ENCODE measurements at places on chromosomes 16 and 17.
A peak's percentile ranks its signal among the peaks of the same experiment; 100 is the strongest.

DNA sequence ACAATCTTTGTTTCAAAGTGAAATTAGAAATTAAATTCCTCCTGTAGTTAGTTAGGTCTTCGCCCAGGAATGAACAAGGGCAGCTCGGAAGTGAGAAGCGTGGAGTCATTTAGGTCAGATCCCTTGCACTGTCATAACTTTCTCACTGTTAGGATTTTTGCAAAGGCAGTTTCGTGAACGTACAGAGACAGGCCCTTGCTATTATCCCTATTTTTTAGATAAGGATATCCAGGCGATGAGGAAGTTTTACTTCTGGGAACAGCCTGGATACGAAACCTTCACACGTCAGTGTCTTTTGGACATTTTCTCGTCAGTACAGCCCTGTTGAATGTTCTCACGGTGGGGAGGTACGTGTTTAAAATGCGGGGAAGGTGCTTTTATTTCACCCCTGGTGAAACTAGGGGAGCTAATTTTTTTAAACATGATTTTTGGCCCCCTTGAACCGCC is 318 bp upstream of the RBL2 start:
- DNase-seq: no peak

- DNase-seq: peak; percentile 42
Measured at GRCh38 chr17:75487351-75488070, 27.8 kb downstream of the CASKIN2 start.

GRCh38 chr16:66904428-66904845 is 14.2 kb downstream of the CDH16 start:
- DNase-seq: no peak

DNA sequence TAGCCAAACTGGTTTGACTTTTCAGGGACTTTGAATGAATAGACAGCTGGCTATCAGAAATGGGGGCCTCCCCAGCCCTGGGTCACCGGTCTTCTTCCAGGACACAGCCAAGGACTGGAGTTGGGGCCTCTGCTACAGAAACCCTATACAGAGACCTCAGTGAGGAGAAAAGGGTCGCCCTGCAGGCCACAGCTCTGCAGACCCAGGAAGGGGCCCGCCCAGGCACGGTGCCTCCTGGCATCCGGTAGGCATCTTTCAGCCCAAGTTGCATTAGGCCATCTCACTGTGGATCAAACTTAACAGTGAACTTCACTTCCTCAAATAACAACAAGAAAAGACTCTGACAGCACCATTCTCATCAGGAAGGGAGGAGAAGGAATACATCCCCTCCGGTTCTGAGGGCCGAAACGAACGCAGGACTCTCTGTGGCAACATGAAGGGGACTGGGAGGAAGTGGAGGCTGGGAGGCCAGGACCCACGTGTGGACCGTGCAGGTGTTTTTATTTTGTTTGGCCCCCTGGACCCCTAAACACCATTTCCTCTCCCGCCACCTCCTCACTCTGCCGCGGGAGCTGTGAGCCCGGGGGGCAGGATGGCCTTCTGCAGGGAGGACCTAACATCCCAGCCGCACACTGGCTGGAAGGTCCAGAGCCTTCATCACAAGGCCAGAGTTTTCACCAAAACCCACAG is 7.2 kb downstream of the SLC38A10 start:
- peak; percentile 12 for DNase-seq

DNA sequence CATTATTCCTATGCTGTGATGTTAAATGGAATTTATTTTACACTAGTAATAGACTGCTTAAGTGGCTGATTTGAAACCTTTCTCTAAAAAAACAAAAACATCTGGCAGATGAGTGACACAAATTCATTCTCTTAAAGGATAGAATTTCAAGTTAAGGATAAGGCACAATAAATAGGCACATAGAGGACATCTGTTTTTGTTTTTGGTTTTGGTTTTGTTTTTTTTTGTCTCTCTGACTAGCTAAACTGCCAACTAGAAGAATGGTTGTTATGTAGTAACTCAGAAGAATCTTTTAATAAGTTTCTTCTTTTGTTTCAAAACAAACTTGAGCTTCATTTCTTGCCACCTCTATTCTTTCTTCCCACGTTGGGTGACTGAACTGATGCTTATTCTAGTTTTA is 5.1 kb upstream of the VPS4A start:
- DNase-seq: no peak

- no peak for DNase-seq
Measured at GRCh38 chr17:33798308-33798707, 456.8 kb upstream of the CCL2 start.

GRCh38 chr16:11045441-11045840 is 101.1 kb downstream of the CLEC16A start:
- DNase-seq: no peak

- peak; percentile 64 for DNase-seq
Measured at GRCh38 chr17:63445954-63446752, at the start of gene CYB561. Gene CYB561, minus strand, starts transcription at chr17:63446306. Its CDS starts 8,759 bp downstream, at chr17:63437547.

GRCh38 chr17:69744512-69745070 is 330.1 kb downstream of the MAP2K6 start:
- DNase-seq: no peak

DNA sequence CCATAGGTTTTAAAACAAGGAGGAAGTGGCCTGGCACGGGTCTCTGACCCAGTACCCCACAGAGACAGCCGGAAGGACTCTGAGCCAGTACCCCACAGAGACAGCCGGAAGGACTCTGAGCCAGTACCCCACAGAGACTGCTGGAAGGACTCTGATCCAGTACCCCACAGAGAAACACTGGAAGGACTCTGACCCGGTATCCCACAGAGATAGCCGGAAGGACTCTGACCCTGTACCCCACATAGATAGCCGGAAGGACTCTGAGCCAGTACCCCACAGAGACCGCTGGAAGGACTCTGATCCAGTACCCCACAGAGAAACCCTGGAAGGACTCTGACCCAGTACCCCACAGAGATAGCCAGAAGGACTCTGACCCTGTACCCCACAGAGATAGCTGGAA is 49.0 kb downstream of the TRARG1 start:
- DNase-seq: no peak

DNA sequence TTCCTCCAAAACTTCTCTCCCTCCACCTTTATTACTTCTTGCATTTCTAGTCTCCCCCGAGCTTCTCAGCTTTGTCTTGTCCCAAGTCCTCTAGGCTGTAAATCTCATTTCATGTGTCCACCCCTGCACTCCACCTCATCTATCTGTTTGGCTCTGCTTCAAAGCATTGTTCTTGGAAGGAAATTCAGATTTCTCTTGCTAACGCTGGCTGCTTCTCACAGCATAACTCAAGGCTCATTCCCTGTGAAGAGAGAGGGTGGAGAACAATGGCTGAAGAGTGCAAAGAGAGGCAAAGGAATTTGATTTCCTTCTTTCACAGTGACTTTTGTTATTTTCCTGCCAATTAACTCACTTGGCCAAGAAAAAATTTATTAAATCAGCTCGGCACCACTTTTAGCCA is 476.5 kb downstream of the TMEM114 start:
- no peak for DNase-seq

- no peak for DNase-seq
Measured at GRCh38 chr16:51244887-51245657, 94.0 kb upstream of the SALL1 start.

- no peak for DNase-seq
Measured at GRCh38 chr16:19746561-19746960, 28.5 kb downstream of the IQCK start.

GRCh38 chr17:17128476-17129075 is 77.6 kb downstream of the PLD6 start:
- DNase-seq: no peak

All from activated effector memory CD4-positive, alpha-beta T cell treated with Interleukin-2 at 50 U/mL for 16 hours (primary cell).